Activated CD8-positive, alpha-beta T cell treated with anti-CD3 and anti-CD28 coated beads for 36 hours (primary cell): ENCODE measurements at places on chromosomes 12 and 14.

- peak; percentile 91 for DNase-seq
- H3K4me3 ChIP-seq: no peak overlapping the region
- no peaks in the 10 kb centered on the region for H3K27me3 ChIP-seq
- peaks cover 19% of the 10 kb centered on the region for H3K4me1 ChIP-seq
- peaks cover 2% of the 10 kb centered on the region for H3K36me3 ChIP-seq
Observed at GRCh38 chr12:47715393-47715876, 9.6 kb upstream of the RPAP3 start.

DNA sequence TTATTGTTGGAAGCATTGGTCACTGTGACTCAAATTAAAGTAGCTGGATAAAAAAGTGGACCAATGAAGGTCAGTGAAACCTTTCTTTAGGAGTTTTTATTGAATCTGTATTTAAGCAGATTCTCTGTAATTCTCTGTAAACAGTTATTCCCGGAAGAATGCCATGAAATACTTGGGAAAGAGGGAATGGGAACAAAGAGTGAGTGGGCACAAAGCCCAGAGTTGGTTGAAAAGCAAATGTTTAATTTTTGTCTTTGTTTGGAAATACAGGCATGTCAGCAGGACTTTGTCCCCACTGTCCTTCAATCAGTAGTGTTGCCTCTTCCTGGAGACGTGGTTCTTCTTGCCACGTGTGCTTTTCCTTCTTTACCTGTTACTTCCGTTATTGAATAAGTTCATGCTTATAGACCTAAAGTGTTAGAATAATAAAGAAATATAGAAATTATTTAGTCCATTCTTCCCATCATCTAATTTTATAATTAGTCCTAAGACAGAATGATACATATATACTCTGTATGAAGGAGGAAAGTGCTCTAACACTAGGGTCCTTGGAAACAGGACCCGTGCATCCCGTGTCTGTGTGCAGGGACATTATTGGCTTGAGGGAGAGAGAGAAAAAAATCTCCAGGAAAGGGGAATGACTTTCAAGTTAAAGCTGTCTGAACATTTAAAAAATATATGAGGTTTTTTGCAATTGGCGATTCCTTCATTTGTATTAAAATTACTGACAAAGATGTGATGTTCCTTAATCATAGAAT is 2.0 kb upstream of the ANG start:
- H3K36me3 ChIP-seq: no peaks in the 10 kb centered on the region
- peaks cover 9% of the 10 kb centered on the region for H3K4me1 ChIP-seq
- H3K27ac ChIP-seq: no peak overlapping the region
- no peak overlapping the region for H3K4me3 ChIP-seq
- H3K27me3 ChIP-seq: no peaks in the 10 kb centered on the region

DNA sequence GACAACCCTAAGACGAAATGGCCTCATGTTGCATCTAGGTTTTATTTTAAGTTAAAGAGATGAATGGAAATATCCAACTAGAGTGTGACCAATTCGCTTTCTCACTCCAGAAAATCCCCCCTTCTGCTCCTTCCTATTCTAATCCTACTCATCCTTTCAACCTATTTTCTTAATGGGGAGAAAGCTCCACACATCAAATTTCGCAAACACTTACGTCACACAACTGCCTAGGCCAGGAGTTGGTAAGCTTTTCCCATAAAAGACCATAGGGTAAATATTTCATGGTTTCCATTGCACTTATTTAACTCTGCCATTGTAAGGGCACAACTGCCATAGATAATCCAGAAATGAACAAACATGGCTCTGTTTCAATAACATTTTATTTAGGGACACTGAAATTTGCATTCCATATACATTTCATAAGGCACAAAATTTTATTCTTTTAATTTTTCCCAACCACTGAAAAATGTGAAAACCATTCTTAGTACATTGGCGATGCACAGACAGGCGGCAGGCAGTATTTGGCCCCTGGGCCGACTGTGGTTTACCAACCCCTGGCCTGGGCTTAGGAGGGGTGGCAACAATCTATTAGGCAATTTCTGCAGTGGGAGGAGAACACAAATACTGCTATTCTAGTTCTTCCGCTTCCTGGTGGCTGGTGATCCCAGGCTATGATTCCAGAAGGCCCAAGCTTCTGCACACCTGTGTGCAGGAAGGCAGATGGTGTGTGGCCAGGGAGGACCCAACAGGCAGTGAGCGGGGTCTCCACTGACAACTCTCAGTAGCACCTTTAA is 67.2 kb upstream of the FOXN3 start:
- H3K27me3 ChIP-seq: no peaks in the 10 kb centered on the region
- peaks cover 29% of the 10 kb centered on the region for H3K4me1 ChIP-seq
- H3K4me3 ChIP-seq: no peak overlapping the region
- no peak for DNase-seq

- H3K4me1 ChIP-seq: peaks cover 20% of the 10 kb centered on the region
- no peak overlapping the region for H3K4me3 ChIP-seq
- DNase-seq: no peak
- H3K36me3 ChIP-seq: no peaks in the 10 kb centered on the region
- peak overlapping the region; percentile 6 for H3K27ac ChIP-seq
Observed at GRCh38 chr12:50043308-50043707, 14.1 kb upstream of the ASIC1 start.

GRCh38 chr14:54191846-54192245 is 205.0 kb upstream of the CDKN3 start:
- H3K4me1 ChIP-seq: peaks cover 4% of the 10 kb centered on the region
- DNase-seq: no peak
- no peak overlapping the region for H3K4me3 ChIP-seq
- peaks cover 1% of the 10 kb centered on the region for H3K27me3 ChIP-seq
- H3K27ac ChIP-seq: no peak overlapping the region

DNA sequence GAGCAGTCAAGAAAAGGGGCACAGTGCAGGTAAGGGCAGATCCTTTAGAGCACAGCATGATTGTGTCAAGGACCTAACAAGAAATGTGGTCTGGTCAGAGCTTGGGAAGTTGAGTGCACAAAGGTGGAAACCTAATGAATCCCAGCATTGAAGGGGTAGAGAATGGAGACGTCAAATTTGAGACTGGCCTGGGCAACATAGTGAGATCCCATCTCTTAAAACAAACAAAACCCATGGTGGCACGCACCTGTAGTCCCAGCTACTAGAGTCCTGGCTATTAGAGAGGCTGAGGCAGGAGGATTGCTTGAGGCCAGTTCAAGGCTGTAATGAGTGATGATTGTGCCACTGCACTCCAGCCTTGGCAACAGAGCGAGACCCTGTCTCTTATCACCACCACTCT is 37.0 kb upstream of the CCDC88C start:
- no peak for DNase-seq
- no peak overlapping the region for H3K4me3 ChIP-seq
- H3K27me3 ChIP-seq: no peaks in the 10 kb centered on the region
- H3K4me1 ChIP-seq: peaks cover 29% of the 10 kb centered on the region
- H3K27ac ChIP-seq: peak overlapping the region; percentile 55

- no peaks in the 10 kb centered on the region for H3K36me3 ChIP-seq
- peak overlapping the region; percentile 80 for H3K27ac ChIP-seq
- H3K4me1 ChIP-seq: peaks cover 60% of the 10 kb centered on the region
- no peak overlapping the region for H3K4me3 ChIP-seq
Observed at GRCh38 chr12:52645982-52646381, 6.0 kb downstream of the KRT2 start.

DNA sequence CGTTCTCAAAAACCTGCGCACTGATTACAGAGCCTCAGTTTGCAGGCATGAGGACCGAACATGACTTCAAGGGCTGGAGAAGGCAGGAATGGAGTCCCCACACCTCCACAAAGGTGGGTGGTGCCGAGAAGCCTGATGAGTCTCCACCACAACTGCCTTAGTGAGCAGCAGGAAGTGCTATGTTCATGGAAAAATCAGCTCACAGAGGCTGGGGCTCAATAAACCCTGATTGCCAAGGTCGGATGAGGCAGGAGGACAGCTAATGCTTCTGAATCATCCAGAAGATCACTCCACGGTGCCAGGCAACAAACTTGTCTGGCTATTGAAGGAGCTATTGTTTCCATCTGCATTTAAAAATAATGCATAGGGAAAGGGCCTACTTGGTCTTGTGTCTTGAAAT is 31.1 kb downstream of the APPL2 start:
- no peaks in the 10 kb centered on the region for H3K27me3 ChIP-seq
- H3K36me3 ChIP-seq: peaks cover 9% of the 10 kb centered on the region
- H3K27ac ChIP-seq: peak overlapping the region; percentile 36
- no peak overlapping the region for H3K4me3 ChIP-seq
- peak; percentile 49 for DNase-seq

DNA sequence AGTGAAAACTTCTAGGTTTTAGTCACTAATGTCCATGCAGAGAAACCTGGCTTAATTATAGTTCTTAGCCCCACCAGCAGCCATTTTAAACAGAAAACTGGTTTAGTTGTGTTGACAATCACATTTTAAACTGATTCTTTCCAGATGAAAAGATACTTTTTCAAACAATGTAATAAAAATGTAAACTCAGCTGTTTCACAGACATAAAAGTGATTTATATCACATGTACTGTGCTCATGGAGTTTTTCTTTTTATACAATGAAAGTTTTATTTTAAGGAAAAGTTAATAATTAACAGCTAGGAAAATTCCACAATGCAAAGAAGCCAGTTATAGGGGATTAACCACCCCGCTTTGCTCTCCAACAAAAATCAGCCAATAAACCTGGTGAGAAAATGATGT is 129.7 kb downstream of the PAX9 start:
- H3K27me3 ChIP-seq: no peaks in the 10 kb centered on the region
- DNase-seq: no peak
- H3K36me3 ChIP-seq: no peaks in the 10 kb centered on the region
- H3K4me1 ChIP-seq: no peaks in the 10 kb centered on the region
- H3K27ac ChIP-seq: no peak overlapping the region

- no peaks in the 10 kb centered on the region for H3K27me3 ChIP-seq
- H3K27ac ChIP-seq: no peak overlapping the region
- no peak overlapping the region for H3K4me3 ChIP-seq
- H3K4me1 ChIP-seq: no peaks in the 10 kb centered on the region
- H3K36me3 ChIP-seq: peaks cover 2% of the 10 kb centered on the region
Observed at GRCh38 chr14:75971509-75971908, 10.3 kb downstream of the TGFB3 start.

DNA sequence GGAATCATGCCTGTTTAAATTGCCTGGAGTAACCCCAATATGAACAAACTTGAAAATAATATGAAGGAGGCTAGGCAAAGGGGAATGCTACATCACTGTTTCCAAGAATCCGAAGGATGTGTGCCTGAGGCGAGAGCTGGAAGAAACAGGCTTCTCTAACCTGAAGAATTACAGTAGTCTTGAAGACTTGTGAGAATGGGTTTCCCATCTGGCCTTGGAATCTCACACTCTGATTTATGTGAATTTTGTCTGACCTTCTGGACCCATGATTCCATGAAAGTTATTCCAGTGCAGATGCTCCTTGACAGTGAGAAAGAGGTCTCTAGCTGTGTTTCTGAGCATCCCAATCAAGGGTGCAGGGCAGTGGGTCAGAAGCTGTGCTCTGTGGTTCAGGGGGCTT is 122.1 kb upstream of the PARP11 start:
- peaks cover 27% of the 10 kb centered on the region for H3K4me1 ChIP-seq
- H3K27ac ChIP-seq: no peak overlapping the region
- no peak overlapping the region for H3K4me3 ChIP-seq
- no peak for DNase-seq

DNA sequence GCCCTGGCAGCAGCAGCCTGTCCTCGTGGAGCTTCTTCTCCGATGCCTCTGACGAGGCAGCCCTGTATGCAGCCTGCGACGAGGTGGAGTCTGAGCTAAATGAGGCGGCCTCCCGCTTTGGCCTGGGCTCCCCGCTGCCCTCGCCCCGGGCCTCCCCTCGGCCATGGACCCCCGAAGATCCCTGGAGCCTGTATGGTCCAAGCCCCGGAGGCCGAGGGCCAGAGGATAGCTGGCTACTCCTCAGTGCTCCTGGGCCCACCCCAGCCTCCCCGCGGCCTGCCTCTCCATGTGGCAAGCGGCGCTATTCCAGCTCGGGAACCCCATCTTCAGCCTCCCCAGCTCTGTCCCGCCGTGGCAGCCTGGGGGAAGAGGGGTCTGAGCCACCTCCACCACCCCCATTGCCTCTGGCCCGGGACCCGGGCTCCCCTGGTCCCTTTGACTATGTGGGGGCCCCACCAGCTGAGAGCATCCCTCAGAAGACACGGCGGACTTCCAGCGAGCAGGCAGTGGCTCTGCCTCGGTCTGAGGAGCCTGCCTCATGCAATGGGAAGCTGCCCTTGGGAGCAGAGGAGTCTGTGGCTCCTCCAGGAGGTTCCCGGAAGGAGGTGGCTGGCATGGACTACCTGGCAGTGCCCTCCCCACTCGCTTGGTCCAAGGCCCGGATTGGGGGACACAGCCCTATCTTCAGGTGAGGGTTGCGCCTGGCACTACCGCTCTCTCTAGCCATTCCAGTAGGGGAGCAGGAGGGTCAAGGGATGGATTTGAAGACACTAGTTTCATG is 2.1 kb downstream of the NFATC4 start:
- H3K4me3 ChIP-seq: no peak overlapping the region
- no peaks in the 10 kb centered on the region for H3K36me3 ChIP-seq
- H3K27ac ChIP-seq: no peak overlapping the region
- H3K4me1 ChIP-seq: peaks cover 30% of the 10 kb centered on the region

GRCh38 chr12:29778531-29778930 is 5.2 kb downstream of the TMTC1 start:
- peaks cover 24% of the 10 kb centered on the region for H3K27me3 ChIP-seq
- peaks cover 6% of the 10 kb centered on the region for H3K4me1 ChIP-seq
- DNase-seq: no peak
- H3K27ac ChIP-seq: no peak overlapping the region
- H3K36me3 ChIP-seq: no peaks in the 10 kb centered on the region
